CD14-positive monocyte (primary cell): ENCODE measurements at places on chromosomes 5 and 9.
A peak's percentile ranks its signal among the peaks of the same experiment; 100 is the strongest.

DNA sequence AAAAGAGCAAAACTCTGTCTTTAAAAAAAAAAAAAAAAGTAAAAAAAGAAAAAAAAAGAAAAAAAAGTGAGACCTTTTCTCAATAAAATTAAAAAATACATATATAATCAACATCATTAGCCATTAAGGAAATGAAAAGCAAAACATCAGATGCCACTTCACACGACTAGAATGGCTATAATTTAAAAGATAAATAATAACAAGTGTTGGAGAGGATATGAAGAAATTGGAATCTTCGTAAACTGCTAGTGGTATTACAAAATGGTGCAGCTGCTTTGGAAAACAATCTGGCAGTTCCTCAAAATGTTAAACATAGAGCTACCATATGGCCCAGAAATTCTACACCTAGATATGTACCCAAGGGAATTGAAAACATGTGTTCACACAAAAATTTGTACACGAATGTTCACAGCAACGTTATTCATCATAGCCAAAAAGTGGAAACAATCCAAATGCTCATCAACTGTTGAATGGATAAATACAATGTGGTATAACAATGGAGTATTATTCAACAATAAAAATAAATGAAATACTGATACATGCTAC, 45.3 kb upstream of the SIL1 start:
- DNase-seq: no peak
- no peak overlapping the region for H3K27ac ChIP-seq
- H3K4me1 ChIP-seq: peaks cover 24% of the 10 kb centered on the region
- H3K27me3 ChIP-seq: no peaks in the 10 kb centered on the region

DNA sequence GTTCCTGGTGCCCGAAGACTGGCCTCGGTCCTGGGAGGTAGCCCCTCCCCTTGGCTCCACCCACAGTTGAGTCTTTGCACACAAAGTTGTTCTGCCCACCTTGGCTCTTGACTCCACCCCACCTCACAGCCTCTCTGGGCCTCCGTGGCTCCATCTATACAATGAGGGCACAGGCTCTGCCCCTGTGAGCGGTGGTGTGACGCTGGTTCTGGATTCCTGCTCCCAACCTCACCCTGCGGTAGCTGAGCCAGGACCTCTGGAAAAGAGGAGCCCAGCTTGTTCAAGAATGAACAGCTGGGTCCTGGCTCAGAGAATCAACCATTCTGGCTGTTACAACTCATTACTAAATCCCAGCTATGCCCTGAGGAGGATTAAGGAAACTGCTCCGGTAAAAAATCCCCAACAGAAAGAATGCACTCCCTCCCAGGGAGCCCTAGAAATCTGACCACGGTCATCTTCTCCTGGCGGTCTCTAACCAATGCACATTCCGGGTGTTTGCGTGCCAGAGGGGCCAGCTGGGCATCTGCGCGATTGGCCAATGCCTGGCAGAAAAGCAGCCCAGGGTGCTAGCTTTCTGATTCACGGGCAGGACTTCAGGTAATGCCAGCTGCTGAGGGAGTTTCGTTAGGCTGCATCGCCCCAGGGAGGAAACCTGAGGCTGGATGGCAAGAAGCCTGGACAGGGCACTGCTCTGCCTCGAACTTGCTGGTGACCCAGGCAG, 9.9 kb upstream of the GRHPR start:
- no peaks in the 10 kb centered on the region for H3K27me3 ChIP-seq
- peaks cover 6% of the 10 kb centered on the region for H3K4me1 ChIP-seq
- no peak overlapping the region for H3K4me3 ChIP-seq
- H3K27ac ChIP-seq: no peak overlapping the region
- H3K36me3 ChIP-seq: no peaks in the 10 kb centered on the region
- DNase-seq: no peak

GRCh38 chr5:111004291-111004690, 67.2 kb upstream of the TSLP start:
- H3K27me3 ChIP-seq: no peaks in the 10 kb centered on the region
- H3K36me3 ChIP-seq: no peaks in the 10 kb centered on the region
- H3K4me1 ChIP-seq: no peaks in the 10 kb centered on the region
- H3K27ac ChIP-seq: no peak overlapping the region
- no peak overlapping the region for H3K4me3 ChIP-seq

DNA sequence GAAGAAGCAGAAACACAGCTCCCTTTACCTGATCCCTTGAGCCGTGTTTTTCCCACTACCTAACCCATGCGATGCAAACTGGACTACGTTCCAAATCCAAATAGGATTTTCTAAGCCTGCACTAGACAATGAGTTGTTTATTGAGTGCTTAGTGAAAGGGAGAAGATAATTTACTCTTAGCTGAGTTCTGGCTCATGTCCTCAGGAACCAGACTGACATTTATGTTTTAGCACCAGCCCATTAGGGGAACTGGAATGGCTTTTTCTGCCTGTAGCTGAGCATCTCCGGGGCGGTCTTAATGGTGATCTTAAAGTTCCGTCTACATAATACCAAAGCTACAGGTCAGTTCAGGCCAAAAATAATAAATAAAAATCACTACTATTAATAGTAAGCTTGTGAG, 81.5 kb downstream of the SH3TC2 start:
- H3K27me3 ChIP-seq: no peaks in the 10 kb centered on the region
- no peaks in the 10 kb centered on the region for H3K36me3 ChIP-seq
- DNase-seq: no peak
- H3K4me3 ChIP-seq: no peak overlapping the region
- H3K27ac ChIP-seq: no peak overlapping the region
- no peaks in the 10 kb centered on the region for H3K4me1 ChIP-seq

- H3K27ac ChIP-seq: no peak overlapping the region
- no peaks in the 10 kb centered on the region for H3K4me1 ChIP-seq
- H3K36me3 ChIP-seq: no peaks in the 10 kb centered on the region
- H3K27me3 ChIP-seq: no peaks in the 10 kb centered on the region
Measured at GRCh38 chr5:166127766-166128570, 2163.5 kb upstream of the WWC1 start.

GRCh38 chr5:7751874-7752273, 99.1 kb downstream of the CFAP90 start:
- no peaks in the 10 kb centered on the region for H3K36me3 ChIP-seq
- H3K27ac ChIP-seq: no peak overlapping the region
- H3K4me1 ChIP-seq: peaks cover 12% of the 10 kb centered on the region
- H3K27me3 ChIP-seq: peaks cover 3% of the 10 kb centered on the region
- no peak overlapping the region for H3K4me3 ChIP-seq

DNA sequence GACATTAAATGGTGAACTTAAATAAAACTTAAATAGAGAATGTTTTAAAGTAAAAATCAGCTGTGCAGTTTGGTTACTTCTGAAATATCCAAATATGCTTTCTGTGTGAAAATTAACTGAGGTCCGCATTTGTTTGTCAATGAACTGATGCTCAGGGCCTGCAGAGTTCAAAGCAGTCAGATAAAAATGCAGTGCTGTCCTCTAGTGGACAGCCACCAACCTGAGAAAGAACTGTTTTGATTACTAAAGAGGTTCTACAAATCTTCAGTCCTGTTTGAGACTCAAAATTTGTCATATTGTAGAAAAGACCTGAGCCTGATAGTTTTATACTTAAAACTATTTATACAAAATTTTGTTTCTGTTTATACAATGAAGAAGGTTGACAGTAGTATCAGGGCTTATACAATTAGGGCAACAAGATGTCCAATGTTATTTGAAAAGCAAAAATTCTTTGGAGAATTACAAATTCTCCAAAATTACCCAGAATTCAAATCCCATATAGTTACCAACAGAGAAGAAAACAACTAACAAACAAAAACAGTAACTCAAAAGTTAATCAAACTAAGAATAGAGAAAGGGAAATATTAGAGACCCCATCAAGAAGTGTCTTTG, 232.3 kb upstream of the TBCA start:
- no peaks in the 10 kb centered on the region for H3K27me3 ChIP-seq
- H3K27ac ChIP-seq: no peak overlapping the region
- peaks cover 29% of the 10 kb centered on the region for H3K36me3 ChIP-seq
- peak; percentile 14 for DNase-seq

GRCh38 chr5:148937239-148937638, 110.8 kb downstream of the ADRB2 start:
- H3K4me3 ChIP-seq: no peak overlapping the region
- H3K36me3 ChIP-seq: no peaks in the 10 kb centered on the region
- H3K4me1 ChIP-seq: no peaks in the 10 kb centered on the region
- no peak for DNase-seq
